NCI-H1092 treated with DMSO at 0.1 percent for 48 hours (cell line): ENCODE measurements at places on chromosomes 3 and 15.

DNA sequence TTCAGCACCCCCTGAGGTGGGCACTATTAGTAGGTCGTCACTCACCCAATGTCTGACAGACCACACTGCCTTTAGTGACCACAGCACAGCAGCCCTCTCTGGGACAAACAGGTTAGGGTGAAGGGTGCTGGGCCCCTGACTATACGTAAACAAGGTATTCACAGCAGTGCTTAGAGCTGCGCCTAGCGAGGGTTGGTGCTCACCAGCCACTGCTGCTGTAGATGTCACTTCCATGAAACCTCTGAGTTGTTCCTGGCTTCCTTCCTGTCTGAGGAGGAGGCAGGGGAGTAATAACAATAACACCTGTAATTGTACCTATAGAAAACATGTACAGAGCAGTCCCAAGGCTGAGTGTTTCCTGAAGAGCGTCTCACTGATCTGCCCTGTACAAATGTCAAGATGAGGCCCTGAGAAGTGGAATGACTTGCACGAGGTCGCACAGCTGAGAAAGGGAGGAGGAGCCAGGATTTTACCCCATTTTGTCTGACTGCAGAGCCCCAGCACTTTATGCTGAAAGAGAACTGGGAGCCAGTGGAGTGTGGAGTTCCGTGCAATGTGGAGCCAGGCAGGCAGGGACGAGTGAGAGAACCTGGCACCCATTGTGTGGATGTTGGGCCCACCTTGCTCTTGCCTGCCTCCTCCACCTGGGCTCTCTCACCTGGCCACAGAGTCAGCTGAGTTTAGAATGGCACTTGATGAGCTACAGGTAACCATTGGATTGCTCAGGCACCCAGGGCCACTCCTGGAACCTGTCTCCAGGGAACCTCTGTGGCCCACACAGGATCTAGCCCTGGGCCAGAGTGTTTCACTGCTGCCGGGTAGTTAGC lies 93.8 kb downstream of the DNAJB8 start:
- no peak for DNase-seq

DNA sequence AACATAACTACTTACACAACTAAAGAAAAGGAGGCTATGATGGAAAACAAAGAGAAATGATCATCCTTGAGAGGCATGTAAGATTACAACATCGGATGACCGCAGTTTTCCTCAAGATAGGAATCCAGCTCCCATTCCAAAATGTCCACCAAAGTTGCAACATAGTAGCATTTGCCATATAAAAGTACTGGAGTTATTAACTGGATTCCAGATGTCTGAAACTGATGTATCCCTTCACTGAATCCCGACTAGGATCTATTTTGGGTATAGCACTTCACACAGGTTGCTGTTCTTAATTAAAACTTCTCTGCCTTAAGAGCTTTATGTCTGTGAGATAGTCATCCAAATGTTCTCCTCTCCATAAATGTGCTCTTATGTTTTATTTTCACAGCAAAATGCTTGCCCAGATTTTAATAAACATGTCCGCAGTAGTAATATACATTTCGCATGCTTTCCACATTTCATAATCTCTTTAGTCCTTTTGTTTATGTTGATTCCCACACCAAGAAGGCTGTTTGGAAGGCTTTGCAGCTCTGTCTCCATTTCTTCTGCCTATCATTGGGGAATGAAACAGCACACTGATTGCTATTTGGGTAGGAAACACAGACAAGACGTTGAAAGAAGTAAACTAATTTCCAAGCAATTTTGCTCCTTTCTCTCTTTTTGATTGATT lies 716.5 kb upstream of the CFAP20DC start:
- DNase-seq = no peak

DNA sequence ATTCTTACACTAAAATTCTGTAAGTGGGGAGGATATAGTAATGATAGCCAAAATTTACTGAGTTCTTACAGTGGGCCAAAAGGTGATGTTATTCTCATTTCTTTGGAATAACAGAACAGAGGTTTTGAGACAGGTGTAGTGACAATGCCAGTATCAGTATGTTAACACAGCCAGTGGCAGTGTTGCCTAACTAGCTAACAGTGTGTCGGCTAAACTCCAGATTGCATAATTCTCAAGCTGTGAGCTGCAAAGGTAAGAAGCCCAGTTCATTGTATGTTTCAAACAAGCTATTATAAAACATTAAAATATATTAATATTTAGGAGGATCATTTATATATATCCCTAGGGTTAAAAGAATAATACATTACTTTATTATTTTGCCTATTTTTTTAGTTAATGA lies 920 bp downstream of the SLC15A2 start:
- DNase-seq = no peak

GRCh38 chr3:130925628-130926027 lies 31.7 kb downstream of the ATP2C1 start:
- no peak for DNase-seq

DNA sequence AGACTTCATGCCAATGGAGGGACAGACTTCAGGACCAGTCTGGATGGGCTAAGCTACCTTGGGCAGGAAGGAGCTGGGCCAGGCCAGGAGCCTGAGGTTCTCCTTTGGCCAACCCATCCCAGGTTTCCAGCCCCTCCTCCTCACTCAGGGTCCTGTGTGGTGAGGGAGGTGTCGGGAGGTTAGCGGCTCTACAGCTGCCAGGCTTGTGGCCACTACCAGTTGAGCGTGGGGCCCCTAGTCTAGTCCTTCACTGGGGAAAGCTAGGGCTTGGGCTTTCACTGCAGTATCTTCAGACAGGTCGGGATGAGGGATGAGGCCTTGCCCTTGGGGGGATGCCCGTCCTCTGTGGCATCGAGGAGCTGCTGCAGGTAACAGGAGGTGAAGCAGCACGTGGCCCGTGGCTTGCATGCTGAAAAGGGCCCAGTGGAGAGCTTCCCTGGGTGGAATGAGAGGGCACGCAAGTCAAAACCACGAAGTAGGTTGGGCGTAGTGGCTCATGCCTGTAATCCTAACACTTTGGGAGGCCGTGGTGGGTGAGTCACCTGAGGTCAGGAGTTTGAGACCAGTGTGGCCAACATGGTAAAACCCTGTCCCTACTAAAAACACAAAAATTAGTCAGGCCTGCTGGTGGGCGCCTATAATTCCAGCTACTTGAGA lies 8.5 kb upstream of the FANCD2 start:
- no peak for DNase-seq

DNA sequence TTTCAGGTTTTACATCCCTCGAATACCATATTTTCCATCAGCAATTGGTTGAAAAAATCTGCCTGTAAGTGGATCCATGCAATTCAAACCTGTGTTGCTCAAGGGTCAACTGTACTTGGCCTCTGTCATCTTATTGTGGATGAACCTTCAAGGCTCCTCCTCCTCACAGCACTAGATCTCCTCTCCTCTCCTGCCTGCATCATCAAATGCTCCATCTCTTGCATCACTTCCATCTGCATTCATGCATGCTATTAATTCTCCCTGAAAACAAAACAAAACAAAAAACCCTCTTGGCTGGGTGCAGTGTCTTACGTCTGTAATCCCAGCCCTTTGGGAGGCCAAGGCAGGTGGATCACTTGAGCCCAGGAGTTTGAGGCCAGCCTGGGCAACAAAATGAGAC lies 10.1 kb downstream of the BCL2L10 start:
- DNase-seq = no peak

DNA sequence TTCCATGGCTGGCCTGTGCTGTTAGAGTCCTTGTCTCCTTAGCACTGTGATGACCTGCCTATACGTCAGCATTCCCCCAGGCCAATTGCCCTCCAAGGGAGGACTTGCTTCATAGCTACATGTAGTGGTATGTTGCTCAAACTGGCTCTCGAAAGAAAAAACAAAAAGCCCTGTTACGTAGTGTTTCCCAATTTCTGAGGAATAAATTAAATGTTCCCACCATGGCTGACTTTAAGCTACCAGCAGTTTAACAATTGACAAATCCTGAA lies 54.6 kb downstream of the WNT7A start:
- no peak for DNase-seq

- peak; percentile 54 for DNase-seq
Measured at GRCh38 chr3:40971191-40972168, 227.8 kb upstream of the CTNNB1 start.

DNA sequence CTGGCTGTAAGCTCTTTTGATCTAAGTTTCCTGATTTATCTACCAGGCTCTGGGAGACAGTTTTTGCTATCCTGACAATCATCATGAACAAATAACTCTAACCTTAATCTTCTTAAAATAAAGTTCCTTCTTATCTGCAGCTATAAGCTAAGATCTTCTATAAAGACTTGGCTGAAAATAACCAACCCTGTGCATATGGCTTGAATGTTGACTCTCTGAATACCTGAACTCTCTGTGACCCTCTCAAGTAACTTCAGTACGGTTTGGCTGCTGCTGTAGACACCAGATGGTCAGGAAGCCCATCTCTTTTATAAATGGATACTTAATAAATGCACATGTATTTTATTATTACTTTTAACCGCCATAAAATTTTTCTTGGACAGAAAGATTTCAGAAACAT lies 412.4 kb upstream of the CBLB start:
- DNase-seq = peak; percentile 34

DNA sequence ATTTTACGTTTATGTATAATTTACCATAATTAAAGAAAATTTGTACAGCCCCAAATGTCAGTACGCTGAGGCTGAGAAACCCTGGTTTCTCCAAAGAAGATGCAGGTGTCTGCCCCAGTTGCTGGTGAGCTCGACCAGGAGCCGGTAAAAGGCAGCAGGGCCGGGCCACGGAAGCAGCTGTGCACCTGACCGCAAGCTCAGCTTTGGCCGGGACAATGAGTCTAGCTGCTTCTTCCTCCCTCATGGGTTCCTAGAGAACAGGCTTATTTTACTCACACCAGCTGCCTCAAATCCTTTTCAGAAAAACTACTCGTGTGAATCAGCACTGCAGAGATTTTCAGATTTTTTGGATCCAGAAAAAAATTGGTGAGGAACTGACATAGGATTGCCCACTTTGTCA lies 18.0 kb upstream of the ZXDC start:
- peak; percentile 23 for DNase-seq

GRCh38 chr3:102536456-102536855 lies 101.6 kb downstream of the ZPLD1 start:
- peak; percentile 42 for DNase-seq

GRCh38 chr15:64117759-64118487 lies 22.1 kb downstream of the SNX1 start:
- DNase-seq = no peak

DNA sequence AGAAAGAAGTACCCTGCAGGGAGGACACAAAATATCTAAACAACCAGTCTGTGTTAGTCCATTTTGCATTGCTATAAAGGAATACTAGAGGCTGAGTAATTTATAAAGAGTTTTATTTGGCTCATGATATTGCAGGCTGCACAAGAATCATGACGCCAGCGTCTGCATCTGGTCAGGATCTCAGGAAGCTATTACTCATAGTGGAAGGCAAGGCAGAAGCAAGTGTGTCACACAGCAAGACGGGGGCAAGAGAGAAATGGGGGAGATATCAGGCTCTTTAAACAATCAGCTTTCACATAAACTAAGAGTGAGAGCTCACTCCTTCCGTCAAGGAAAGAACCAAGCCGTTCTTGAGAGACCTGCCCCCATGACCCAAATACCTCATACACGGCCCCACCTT lies 614.8 kb downstream of the ZIC1 start:
- no peak for DNase-seq

- DNase-seq = peak; percentile 36
Measured at GRCh38 chr15:89143503-89144162, 55.4 kb downstream of the ABHD2 start.
